Fibroblast of skin of abdomen (primary cell): ENCODE measurements at places on chromosomes 7 and 10.

DNA sequence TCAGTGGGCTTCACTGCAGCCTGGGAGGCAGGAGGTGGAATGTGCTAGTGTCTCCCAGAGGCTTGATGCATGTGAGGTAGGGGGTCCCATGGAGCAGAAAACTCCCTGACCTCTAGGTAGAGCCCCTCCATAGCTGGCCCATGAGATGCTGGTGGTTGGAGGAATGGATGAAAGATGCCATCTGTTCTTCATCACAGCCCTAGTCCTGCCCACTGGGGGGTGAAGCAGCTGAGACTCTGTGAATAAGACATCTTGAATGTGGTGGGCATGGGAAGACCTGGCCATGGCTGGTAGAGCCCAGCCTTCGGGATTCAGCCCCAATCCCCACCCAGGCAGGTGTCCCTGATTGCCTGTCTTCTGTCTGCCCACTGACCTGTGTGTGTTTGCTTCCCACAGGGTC is 92.5 kb downstream of the COL13A1 start:
- no peak for DNase-seq

DNA sequence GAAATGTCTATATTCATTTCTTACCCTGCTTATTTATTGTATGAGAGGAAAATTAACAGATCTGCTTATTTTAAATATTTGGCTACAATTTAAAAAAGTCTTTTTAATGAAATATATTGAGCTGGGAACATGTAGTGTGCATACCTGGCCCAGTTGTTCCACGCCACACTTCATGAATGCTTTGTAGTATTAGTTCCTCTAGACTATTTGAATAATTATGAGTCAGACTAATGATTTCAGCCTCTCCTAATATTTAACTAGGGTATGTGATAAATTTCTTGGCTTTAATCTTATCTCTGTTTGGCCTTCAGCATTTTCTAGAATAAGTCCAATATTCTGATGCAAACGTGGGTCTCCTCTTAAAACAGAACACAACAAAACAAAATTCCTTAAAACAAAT is 226.6 kb downstream of the CREB5 start:
- DNase-seq, result no peak

GRCh38 chr7:13841284-13841683 is 148.2 kb downstream of the ETV1 start:
- DNase-seq, result no peak

- no peak for DNase-seq
Measured at GRCh38 chr10:69307434-69307833, 29.1 kb downstream of the HK1 start.

GRCh38 chr10:116784035-116784434 is 41.7 kb upstream of the HSPA12A start:
- DNase-seq, result no peak

DNA sequence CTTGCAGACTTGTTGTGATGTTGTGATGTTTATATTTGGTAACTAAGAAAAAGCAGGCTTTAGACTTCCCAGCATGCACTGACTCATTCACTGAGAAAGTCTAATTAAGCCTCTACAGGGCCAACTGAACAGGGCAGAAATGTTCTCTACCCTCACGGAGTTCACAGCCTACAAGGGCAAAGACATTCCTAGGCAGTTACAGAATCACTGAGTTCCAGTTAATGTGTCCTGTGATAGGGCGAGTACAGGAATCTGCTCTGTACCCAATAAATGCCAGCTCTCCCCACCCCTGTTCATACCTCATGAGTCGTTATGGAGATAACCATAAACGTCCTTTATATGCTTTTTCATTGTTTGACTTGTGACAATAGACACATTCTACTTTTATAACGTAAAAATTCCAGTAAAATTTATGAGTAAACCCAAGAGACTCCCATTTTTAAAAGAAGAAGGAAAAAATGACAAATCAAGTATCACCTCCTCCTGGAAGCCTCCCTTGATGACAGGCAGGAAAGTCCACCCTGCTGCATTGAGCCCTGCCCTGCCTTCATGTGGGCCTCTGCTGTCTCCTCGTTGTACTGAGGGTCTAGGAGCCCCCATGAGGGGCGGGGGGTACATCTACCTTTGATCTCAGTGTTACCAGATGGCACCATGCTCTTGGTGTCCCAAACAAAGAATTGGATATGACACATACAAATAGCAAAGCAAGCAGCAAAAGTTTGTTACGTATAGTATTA is 14.3 kb downstream of the MUC12 start:
- DNase-seq, result no peak

DNA sequence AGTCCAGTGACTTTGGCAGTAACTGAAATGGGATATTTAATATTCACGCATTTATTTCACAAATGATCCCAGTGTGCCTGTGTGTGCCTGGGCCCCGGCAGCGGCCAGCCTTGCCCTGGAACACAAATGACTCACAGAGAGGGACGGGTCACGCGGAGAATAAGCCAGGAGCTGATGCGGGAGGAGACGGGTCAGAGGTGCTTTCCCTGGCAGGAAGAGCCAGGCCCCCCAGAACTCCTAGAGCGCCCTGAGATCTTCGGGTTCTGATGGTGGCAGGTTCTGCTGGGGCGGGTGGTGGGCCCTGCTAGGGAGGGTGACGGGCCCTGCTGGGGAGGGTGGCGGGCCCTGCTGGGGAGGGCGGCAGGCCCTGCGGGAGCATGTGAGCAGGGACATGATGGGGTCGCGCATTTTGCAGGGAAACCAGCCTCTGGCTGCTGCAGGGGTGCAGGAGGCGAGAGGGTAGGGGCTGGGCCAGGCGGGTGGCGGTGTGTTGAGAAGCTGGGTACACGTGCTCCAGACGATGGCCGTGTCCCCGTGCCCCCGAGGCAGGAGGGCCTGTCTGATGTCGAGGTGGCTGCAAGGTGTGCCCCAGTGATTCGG is 84.2 kb upstream of the DIP2C start:
- DNase-seq, result no peak

GRCh38 chr10:3538291-3538655 is 246.7 kb downstream of the KLF6 start:
- no peak for DNase-seq

DNA sequence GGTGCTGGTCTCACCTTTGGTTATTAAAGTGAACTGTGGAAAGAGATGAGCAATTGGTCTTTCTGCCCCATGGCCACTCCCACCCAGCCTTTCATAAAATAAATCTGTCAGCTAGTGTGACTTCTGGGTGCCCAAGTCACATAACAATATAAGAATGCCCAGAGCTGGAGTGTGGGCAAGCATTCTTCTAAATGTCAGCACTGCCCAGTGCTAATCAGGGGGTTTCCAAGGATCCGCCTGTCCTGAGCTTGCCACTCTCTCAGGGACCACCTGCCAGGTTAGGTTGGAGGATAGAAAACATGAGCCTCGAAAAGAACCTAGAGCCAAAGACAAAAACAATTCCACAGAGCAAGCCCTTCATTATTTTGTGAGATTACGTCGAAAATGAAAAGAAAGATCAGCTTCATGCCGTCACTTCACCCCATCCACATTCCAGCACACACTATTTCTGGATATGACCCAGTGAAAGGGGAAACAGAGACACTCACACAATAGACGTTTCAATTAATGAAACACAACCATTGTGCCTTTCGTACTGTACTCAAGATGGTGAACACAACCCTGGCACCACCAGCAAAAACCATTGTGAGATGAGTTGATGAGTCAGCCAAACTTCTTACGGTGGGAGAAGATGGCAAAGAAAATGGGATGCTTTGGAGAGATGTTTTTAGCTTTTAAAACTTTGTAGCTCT is 30.8 kb downstream of the SCRN1 start:
- no peak for DNase-seq

DNA sequence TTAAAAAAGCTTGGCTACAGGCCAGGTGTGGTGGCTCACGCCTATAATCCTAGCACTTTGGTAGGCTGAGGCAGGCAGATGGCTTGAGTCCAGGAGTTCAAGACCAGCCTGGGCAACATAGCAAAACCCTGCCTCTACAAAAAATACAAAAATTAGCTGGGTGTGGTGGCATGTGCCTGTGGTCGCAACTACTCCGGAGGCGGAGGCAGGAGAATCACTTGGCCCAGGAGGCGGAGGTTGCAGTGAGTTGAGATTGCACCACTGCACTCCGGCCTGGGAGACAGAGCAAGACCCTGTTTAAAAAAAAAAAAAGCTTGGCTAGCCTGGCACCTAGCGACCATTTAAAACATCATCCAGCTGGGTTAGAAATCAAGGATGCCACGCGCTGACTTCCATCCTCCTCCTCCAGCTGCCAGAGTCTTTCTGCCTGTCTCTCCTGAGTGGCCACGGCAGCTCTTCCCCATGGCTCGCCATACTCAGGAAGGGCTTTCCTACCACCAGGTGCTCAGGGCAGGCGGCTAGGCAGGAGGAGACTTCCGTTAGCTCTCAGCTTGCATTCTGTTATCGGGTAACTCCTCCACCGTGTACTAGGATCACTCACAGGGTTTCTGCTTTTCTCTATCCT is 45.0 kb downstream of the DENND2A start:
- DNase-seq, result no peak

DNA sequence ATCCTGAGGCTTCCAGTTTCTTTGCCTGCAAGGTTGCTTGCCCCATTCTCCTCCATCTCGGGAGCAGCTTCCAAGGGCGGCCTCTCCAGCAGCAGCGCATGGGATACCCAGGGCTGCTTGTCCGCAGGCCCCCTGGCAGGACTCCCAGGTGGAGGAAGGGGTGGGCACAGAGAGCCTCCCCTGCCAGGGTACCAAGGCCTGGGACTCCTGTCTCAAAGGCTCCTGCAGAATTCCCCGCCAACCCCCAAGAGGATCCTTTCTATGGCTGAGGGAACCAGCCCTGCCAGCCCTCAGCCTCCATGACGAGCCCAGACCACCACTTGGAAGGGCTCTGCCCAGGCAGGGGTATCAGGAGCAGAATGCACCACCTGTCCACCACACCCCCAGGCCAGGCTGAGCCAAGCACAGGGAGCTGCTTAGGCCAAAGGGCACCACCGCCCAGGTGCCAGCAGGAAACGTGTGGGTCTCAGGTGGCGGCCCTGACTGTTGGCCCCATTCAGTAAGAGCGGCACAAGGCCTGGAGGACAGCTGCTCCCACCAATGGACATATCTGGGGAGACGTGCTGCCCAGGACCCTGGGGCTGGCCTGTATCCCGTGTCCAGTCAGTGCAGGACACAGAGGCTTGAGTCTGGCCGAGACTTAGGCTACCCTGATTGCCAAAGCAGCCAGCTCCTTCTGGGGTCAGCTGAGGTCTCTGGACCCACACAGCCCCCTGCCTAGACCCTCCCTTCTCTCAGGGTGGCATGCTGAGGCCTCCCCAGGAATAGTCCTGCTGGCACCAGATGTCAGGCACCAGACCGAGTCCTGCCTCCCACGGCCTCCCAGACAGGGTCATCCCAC is 33.8 kb upstream of the INPP5A start:
- DNase-seq, result no peak

DNA sequence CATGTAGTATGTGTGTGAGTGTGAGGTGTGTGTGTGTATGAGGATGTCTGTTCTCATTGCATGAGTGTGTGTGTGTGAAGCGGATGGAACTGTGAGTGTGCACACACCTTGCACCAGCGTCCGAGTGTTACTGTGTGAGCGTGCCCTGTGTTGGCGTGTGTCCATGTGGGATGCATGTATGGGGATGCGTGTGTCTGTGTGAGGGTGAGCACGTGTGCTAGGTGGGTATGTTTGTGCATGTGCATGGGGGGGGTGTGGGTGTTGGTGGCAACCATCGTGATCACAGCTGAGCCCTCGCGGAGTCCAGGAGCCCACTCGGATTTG is 6.4 kb downstream of the KNDC1 start:
- no peak for DNase-seq

GRCh38 chr7:42946627-42946950 is 14.4 kb downstream of the MRPL32 start:
- no peak for DNase-seq

DNA sequence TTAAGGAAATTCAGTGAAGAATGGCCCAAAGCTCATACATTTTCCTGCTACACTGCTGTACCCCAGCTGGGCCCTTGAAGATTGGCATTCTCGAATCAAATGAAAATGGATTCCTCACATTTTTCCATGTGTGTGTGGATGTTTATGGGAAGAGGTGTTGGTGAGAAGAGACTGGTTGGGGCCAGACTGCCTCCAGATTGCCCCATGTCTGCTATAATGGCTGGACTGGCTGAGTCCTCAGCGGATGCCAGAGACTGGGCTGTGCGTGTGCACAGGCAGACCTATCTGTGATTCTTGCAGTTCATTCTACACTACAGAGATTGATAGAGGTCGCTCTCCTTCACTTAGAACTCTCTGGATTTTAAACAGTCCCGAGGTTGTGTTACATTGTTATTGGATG is 183.6 kb upstream of the GDF10 start:
- DNase-seq, result peak; percentile 34

- DNase-seq, result peak; percentile 18
Measured at GRCh38 chr10:94217411-94217810, 145.3 kb downstream of the NOC3L start.

GRCh38 chr7:55005241-55005851 is 13.5 kb upstream of the EGFR start:
- no peak for DNase-seq

GRCh38 chr10:7102084-7102483 is 308.8 kb downstream of the SFMBT2 start:
- no peak for DNase-seq

DNA sequence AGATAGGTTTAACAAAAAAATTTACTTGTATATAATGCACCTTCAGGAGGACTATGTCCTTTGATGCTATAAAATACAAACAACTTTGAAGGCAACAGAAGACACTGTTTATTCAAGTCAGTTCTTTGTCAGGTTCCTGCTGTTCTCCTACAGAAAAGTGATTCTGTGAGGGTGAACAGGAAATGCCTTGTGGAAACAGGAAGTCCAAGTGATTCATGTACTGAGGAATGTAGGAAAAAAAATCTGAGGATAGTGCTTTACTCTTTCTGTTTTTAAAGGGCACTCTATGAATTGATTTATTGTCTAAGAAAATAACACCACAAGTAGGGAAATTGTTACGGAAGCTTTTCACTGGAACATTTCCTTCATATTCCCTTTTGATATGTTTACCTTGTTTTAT is 171.9 kb downstream of the HDAC9 start:
- DNase-seq, result peak; percentile 76

GRCh38 chr10:28997734-28998133 is 291.1 kb upstream of the LYZL1 start:
- DNase-seq, result no peak

DNA sequence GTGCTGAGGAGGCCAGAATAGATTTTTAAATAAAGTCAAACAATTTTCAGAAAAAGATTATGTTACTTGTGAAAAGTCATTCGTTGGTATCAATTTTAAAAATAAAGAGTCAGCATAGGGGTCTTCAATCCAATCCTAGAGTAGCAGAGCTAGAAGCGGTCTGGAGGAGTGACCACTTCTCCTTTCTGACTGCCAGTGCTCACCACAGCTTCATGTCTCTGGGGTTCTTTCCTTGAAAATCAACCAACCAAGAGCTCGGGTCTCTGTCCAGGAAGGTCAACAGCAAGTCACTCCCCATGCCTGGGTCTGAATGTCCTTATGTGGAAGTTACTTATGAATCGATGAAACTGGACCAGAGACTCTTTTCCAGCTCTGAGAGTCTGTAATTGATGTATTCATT is 14.3 kb downstream of the PTPRN2 start:
- DNase-seq, result no peak
